ENCODE measurements at places on chromosomes 11 and 22.

GRCh38 chr22:25741692-25742626 is at the start of gene MYO18B:
TSS of gene MYO18B (plus strand) at chr22:25742188. CDS start at chr22:25761093, 18,905 bp downstream.
- DNase-seq = no peak

- no peak for DNase-seq
Measured at GRCh38 chr22:42693055-42693762, 27.5 kb downstream of the A4GALT start.

DNA sequence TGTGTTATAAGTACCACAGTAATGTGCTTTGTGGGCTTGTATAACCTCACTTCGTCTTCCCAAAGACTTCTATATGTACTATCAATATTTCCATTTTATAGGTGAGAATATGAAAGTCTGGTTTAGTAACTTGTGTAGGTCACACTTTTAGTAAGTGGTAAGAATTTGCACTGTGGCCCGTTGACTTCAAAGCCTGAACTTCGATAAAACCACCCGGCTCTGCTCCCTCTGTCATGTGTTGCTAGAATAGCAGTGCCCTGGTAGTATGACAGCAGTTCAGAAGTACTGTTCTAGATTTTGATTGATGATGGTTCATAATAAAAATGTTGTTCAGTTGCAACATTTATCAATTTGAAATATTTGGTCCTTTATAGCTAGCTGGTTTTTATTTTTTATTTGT is 110.2 kb upstream of the SORL1-AS1 start:
- no peak for DNase-seq

DNA sequence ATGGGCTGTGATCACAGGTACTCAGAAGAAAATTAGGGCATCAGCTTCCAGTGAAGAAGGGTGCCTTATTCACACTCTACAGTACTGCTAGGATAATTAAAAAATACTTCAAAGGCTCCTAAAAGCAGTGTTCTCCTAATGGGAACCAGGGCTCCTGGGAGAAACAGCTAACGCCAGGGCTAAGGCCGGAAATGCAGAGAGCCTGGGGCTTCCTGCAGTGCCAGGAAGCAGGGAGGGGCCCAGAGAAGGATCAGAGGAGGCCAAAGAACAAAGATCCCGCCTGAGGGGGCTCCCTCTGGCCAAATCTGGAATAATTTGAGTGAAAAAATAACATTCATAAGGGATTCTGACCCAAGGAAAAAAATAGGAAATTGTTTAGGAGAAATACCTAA is 27.5 kb downstream of the TOLLIP start:
- no peak for DNase-seq

DNA sequence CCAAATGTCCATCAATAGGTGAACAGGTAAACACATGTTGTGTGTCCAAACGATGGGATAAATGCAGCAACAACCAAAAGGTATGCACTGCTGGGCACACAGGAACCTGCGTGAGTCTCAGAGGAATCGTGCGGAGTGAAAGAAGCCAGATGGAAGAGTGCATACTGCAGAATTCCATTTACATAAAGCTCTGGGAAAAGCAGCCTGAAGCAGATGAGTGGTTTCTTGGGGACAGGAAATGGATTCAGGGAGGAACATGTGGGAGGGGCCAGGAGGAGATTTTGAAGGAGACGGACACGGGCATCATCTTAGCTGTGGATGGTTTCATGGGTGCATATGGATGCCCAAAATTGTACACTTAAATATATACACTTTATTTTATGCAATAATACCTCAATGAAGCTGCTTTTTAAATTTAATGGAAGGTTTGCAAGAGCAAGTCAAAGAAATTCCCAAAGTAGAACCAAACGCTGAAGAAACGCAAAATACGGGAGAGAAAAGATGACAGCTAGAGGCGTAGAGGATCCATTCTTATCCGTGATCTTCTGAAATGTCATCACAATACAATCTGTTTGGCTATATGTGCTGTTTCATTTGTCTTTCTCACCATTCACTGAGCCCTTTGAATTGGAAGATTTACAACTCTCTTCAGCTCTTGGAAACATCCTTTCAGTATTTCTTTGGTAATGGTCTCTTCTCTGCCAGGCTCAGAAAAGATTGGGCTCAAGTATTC is 24.5 kb downstream of the ST14 start:
- DNase-seq = no peak

DNA sequence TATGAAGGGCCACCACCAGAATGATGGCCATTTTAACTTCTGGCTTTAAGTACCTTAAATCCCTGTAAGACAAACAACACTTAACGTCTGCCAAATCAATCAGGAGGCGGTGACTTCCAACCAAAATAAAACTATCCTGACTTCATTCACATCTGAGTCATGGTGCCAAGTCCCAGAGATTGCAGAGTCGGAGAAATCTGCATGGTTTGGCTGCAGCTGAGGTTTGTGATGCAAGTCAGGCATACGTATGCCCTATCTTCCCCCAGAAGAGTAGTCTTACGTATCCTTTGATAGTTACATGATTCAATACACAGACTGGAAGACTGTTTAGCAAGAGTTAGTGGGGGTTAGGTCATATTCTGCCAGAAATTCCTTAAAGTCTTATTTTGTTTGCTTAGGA is 1.7 kb upstream of the GAB2 start:
- no peak for DNase-seq

DNA sequence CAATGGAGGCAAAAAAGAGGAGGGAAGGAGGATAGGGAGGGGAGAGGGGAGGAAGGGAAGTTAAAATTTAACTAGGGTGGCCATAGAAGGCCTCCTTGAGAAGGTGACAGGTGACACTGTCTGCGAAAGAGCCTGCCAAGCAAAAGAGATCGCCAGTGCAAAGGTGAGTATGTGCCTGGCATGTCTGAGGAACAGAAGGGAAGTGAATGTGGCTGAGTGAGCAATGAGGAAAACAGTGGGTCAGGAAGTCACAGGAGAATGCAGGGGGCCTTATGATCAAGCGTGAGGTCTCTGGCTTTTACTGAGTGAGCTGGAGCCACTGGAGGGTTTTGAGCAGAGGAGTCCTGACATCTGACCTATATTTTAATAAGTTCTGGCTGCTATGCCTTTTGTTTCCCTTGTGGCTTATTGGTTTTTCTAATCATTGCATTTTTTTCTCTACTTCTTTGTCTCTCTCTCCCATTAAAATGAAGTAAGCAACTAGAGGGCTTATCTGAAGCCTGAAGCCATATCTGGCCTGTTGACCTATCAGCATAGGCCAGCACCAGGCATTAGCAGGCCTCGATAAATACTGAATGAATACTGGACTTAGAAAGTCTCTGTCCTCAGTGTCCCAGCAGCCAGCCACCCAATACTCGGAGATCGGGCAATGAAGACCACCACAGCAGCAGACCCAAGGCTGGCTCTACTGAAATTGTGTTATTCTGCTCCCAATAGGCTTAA is 5.6 kb downstream of the AP1B1 start:
- no peak for DNase-seq

- DNase-seq = no peak
Measured at GRCh38 chr11:69359735-69360480, 66.0 kb downstream of the MYEOV start.

DNA sequence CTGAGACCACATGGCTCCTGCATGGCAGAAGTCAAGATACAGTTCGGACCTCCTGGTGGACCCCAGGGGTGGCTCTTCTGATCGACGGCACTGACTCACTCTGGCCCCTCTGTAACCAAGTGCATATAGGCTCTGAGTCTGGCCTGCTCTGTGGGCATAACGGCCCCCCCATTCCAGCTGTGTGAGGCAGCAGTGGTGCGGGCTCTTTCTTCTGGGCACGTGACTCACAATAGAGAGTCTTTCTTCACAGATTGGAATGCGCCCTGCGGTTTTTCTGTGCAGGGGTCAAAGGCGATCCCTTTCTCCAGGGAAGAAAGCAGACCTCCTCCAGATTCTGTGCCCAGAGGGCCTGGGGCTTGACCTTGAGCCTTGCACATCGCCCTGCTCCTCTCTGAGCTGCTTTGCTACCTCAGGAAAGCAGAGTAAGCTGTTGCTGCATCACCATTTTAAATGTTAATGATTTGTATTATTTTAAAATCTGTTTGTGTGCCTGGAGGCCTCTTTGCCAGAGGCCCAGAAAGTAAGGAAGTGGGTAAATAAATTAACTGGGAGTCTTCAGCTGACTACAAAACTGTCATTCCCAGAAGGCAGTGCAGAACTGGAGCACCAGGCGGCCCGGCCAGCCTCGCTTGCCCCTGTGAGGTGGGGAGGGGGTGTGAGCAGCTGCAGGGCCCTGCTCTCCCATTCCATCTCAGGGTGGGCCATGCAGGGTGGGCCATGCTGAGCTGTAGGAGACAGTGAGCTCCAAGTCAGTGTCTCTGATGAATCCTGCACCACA is 199.0 kb downstream of the GRIK4 start:
- DNase-seq = no peak

- no peak for DNase-seq
Measured at GRCh38 chr11:119421941-119422808, 797 bp downstream of the THY1 start.

GRCh38 chr11:130679247-130679646 is 230.8 kb downstream of the ADAMTS15 start:
- DNase-seq = no peak
